Stimulated activated CD4-positive, alpha-beta T cell treated with anti-CD3 and anti-CD28 coated beads, TNF-alpha, amount 100 ng/mL, for 1 hour (primary cell): ENCODE measurements at places on chromosomes 7 and 10.

DNA sequence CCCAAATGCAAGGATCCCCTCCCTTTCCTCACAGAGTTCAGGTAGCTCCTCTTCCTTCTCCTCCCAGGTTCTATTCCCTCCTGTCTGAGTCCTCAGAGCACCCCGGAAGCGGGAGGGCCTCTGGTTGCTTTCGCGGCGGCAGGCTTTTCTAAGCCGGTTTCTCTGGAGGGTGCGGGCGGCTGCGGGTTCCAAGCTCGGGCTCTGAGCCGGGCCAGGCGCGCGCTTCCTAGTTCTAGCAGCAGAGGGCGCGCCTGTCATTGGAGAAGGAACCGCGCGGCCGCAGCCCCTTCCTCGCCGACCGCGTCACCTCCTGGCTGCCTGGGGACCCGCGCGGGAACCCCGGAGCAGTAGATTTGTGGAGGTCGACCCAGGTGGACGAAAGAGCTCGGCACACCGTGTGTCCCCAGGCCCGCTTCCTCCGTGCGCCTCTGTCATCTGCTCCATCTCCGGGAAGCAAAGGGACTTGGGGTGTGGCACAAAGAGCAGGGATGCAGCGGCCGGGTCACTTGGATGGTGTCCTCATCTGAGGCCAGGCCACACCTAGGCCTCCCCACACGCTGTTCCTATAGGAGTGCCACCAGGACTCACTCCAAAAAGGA lies 389.0 kb upstream of the PODXL start:
- DNase-seq, result no peak

- DNase-seq, result no peak
Measured at GRCh38 chr7:100951888-100952560, 2.7 kb downstream of the MUC3A start.

GRCh38 chr10:110209454-110209925 lies 2.1 kb downstream of the MXI1 start:
- DNase-seq, result peak; percentile 44

DNA sequence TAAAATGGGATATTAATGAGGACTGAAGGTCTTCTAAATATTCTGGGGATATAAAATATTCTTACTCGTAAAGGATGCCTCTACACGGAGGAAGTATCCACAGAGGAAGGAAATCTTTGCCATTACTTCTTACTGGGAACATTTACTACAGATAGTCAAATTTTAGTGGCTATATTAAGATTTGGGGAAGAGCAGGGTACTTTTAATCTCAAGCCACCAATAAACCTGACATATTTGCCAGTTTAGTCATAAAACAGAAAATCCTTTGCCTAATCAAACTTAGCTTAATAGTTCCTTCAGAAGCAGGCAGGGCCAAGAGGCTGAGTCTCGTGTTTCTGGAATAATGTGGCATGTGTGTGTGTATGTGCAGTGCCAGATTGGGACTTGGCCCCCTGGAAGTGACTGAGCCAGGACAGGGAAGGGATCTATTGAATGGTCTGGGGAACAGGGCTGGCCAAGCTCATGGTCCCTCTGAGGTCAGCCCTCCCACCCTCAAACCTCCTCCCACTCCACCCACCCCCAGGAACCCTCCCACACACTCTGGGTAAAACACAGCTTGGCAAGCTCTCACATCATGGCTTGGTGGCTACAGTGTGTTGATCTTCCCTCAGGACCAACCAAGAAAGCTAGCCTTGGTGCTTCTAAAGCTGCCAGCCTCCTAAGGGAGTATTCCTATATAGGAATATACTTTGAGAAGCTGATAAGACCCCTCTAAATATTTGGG lies 1.6 kb upstream of the PIK3CG start:
- no peak for DNase-seq

- no peak for DNase-seq
Measured at GRCh38 chr7:132653366-132653930, 77.2 kb upstream of the PLXNA4 start.

- no peak for DNase-seq
Measured at GRCh38 chr7:133429371-133429770, 176.5 kb downstream of the EXOC4 start.

DNA sequence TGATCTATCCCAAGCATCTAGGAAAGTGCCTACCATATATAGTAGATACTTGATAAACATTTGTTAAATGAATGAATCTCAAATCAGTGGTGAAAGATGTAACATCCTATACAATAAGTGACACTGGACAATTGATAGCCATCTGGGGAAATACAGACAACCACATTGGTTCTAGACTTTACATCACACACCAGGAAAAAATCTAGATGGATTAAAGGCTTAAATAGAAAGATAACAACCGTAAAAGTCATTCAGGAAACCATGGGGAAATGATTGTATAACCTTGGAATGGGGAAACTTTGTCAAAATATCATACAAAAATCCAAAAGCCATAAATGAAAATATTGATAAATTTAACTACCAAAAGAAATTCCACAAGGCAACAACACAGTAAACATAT lies 7.0 kb upstream of the GARIN1A start:
- DNase-seq, result no peak

- DNase-seq, result no peak
Measured at GRCh38 chr7:115447495-115447894, 525.6 kb downstream of the MDFIC start.

- no peak for DNase-seq
Measured at GRCh38 chr10:119896061-119896655, 3.6 kb downstream of the SEC23IP start.

DNA sequence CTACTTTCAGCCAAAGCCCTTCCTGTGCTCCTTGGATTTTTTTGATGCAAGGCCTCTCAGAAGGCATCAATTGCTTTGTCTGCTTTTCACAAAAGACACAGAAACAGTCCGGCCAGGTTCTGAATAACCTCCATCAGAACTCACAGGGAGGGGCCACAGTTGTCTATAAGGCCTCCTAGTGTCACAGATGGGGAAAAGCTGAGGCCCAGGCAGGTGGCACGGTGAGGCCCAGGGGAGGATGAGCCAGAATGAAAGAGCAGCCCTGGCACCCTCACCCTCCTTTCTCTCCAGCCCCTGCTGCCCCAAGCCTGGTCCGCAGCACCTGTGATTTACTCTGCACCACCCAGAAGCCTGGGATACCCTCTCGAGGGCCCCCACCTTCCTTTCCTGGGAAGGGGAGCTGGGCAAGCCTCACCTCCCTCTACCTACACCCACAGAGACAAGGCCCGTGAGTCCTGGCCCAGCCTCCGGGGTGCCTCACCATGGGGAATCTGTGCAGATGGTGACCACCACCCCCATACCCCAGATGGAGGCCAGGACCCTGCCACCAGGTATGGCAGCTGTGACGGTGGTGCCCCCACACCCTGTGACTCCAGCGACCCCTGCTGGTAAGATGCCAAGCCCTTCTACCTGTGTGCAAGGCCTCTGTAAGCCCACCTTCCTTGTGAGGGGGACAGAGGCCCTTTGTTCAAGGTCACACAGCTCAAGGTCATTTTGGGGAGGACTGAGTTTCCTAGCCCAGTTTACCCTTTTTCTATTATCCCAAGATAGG lies 26.2 kb upstream of the ZNF467 start:
- DNase-seq, result peak; percentile 27

- DNase-seq, result no peak
Measured at GRCh38 chr7:3991731-3992231, 690.3 kb upstream of the FOXK1 start.

DNA sequence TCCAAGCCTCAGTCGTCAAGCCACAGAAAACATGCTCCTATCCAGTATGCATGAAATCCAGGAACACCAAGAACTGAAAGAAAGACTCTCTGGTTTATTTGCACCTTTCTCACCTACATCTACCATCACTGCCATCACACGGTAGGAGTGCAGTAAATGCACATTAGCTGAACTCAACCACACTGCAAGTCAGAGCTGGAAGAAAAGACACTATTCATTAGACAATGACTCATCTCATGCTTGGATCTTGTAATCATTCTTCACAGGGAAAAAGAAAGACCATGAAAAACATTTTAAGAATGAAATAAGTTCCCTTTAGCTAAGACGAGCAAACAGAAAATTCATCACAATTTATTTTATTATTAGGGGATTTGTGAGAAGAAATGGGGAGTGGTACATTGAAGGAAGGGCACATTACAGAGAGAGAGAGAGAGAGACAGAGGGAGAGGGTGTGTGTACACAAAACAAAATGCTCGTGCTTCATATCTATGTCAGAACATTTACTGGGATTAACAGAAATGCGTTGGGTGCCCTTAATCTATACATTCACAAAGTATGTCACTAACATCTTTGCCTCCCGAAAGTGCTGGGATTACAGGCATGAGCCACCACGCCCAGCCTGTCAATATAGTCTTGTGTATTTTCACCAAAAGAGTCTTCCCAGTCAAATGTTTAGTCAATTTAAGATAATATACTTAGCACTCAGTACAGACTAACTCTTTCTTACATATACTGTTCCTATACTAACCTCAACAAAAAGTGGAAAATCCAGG lies 324.9 kb downstream of the PARD3 start:
- DNase-seq, result no peak

DNA sequence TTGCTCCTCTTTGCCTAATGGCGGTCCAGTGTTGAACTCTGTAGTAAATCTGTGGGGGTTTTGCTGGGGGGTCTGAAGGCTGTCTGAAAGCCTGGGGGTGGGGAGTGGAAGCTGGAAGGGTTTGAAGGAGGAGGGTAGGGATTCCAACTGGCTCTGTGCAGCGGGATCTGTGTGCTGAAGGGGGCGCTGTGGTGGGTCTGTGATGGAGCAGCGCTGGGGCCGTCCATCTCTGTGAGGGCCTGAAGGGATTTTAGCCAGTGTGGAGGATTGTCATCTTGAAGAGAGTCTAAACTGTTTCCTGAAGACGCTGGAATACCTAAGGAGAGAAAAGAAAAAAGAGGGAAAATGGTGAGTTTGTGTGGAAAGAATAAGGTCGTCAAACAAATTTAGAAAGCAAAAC lies 129.2 kb downstream of the STRA8 start:
- DNase-seq, result no peak

GRCh38 chr10:60703266-60704041 lies 74.8 kb upstream of the CDK1 start:
- DNase-seq, result no peak

GRCh38 chr7:56483153-56483552 lies 366.9 kb upstream of the NUPR2 start:
- DNase-seq, result no peak

GRCh38 chr10:79298403-79299244 lies 48.6 kb upstream of the PPIF start:
- no peak for DNase-seq

DNA sequence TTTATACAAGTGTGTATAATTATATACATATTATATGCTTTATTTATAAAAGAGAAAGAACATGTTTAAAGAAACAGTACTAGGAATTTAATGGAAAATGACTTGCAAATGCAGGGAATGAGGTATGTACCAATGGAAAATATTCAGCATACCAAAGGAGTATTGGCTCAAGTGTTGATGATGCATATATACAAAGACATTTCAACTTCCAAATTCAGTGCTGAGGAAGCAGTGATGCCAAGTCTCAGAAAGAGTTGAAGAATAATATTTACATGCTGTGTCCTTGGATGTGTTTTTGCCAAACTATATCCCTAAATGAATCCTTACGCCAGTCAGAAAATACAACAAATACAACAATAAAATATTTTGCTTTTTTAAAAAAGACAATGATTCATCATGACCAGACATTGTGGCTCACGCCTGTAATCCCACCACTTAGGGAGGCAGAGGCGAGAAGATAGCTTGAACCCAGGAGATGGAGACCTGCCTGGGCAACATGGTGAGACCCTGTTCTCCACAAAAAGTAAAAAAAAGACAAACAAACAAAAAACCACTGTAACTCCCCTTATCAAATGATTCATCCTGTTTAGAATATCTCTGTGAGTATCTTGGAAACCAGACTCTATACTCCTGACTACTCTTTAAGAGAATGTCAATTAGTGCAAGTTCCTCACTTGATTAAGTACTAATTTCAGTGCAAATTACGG lies 157.2 kb downstream of the CHRM2 start:
- no peak for DNase-seq

DNA sequence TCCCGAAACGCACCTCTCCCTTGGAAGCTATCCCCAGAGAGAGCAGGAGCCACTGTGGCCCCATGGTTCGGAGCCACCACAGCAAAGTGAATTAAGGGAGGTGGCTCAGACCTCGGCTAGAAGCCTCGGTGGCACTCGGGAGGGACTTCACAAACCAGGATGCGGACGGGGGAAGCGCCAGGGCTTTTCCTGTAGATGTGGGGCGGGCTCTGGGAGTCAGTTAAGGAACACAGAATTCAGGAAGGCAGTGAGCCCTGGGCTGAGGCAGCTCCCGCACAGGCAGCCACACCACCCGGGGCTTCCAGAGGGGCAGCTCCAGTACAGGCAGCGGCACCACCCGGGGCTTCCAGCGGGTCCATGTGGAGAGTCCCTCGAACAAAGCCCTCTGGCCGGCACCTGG lies 42.7 kb upstream of the DPYSL4 start:
- no peak for DNase-seq

DNA sequence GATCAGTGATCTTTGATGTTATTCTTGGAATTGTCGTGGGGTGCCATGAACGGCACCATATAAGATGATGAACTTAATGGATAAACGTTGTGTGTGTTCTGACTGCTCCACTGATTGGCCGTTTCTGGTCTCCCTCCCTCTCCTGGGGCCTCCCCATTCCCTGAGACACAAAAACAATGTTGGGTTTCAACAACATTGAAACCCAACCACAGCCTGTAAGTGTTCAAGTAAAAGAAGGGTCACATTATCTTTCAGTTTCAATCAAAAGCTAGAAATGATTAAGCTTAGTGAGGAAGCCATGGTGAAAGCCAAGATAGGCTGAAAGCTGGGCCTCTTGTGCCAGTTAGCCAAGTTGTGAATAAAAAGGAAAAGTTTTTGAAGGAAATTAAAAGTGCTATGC lies 19.5 kb downstream of the EN2 start:
- no peak for DNase-seq
